K562 (cell line): ENCODE measurements at places on chromosomes 13 and 19. TPM values are rescaled to one million over a fixed set of nuclear protein-coding genes. Genes with fewer than 3 reads are reported as not detected.

DNA sequence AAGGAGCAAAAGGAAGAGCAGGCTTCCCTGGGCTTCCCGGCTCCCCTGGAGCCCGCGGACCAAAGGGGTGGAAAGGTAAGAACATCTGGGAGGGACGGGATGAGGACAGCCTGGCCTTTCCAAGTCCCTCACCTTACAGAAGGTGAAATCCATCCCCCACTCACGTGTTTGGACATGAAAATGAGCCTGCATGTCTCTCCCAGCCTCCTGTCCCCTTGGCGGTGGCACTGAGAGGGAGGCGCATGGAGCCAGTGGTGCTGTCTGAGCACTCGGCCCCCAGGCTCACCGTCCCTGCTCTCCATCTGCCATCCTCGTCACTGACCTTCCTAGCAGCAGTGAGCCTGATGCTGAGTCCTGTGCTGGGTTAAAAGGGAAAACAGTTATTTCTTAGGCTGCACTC lies 104.2 kb downstream of the RAB20 start:
- no peaks in the 10 kb centered on the region for H3K27me3 ChIP-seq
- H3K4me1 ChIP-seq, result peaks cover 6% of the 10 kb centered on the region; the same call in 2 of the 3 replicates
- no peak overlapping the region for H3K27ac ChIP-seq
- DNase-seq, result no peak
- no peaks in the 10 kb centered on the region for H3K36me3 ChIP-seq

DNA sequence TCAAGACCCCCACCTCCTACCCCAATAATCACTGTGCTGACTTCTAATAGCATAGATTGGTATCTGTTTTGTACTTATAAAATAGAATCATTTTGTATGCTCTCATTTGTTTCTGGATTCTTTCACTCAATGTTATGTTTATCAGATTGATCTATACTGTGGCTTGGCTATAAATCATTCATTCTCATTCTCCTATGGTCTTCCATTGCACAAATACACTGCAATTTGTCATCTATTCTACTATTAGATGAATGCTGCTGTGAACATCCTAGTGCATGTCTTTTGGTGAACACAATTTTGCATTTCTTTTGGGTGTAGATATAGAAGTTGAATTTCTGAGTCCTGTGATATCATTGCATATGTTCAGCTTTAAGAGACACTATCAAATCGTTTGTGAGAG lies 94.8 kb upstream of the AKAP11 start:
- peaks cover 10% of the 10 kb centered on the region; the same call in 2 of the 3 replicates for H3K4me1 ChIP-seq
- H3K27ac ChIP-seq, result no peak overlapping the region
- DNase-seq, result no peak
- peaks cover 2% of the 10 kb centered on the region; the same call in 1 of the 3 replicates for H3K36me3 ChIP-seq
- H3K4me3 ChIP-seq, result no peak overlapping the region

EDNRB gene
- 0.04 and 0.36 TPM in 2 replicates for total RNA-seq

ANKRD27 gene
- total RNA-seq, result 71.3 and 74.0 TPM in 2 replicates

RXFP2 gene
- not detected in 2 replicates for total RNA-seq
